ENCODE measurements at places on chromosomes 11 and 22.

DNA sequence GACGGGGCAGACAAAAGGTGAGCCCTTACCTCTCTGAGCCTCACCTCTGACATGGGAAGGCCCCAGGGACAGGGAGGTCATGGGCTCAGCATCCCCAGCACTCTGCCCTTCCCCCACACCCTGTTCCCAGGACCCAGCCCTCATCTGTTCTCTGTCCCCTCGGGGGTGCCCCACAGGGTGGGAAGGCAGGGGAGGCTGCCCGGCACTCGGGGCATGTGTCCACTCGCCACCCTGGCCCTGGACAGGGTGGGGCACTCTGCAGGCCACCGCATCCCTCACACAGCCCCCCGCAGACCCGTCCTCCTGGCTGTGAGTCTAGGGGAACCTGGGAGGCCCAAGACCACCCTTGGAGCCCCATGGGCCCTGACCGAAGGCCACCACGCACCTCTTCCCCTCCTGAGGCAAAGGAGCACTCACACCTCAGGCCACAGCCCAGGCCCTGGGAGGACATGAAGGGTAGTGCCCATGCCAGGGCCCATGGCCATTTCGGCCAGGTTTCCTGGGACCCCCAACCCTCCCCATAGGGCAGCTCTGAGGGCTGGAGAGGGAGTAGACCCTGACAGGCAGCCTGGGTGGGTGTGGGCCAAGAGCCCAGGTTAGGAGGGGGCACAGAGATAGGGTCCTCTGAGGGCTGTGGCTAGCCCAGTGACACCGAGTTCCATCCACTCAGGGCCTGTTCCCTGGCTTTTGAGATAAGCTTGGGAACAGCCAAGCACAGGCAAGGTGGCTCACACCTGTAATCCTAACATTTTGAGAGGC is 193.1 kb downstream of the IGLL1 start:
- DNase-seq, result no peak

- DNase-seq, result no peak
These were observed 108.5 kb downstream of the PHF21B start for GRCh38 chr22:44901301-44901700.

- no peak for DNase-seq
These were observed 24.9 kb upstream of the CBX7 start for GRCh38 chr22:39177456-39177775.

- DNase-seq, result no peak
These were observed 3.3 kb upstream of the POLR2G start for GRCh38 chr11:62757846-62758788.

DNA sequence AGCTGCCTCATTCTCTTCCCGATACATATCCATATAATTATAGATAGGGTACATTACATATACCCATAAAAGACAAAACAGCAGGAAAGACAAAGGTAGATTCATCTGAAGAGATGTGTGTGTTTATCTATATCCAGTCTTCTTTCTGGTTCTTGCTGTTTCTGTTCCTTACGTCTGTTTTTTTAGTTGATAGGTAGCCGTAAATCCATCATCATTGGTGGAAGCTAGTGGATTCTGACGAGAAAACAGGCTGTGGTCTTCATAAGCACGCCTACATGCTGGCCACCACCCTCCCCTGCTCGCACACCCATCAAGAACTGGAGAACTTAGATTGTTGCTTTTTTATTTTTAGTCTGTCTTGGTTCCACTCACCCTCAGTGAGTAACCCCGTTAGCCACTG is 51.6 kb downstream of the ARFGAP2 start:
- no peak for DNase-seq

GRCh38 chr22:18031695-18032454 is 7.5 kb upstream of the MICAL3 start:
- DNase-seq, result no peak

DNA sequence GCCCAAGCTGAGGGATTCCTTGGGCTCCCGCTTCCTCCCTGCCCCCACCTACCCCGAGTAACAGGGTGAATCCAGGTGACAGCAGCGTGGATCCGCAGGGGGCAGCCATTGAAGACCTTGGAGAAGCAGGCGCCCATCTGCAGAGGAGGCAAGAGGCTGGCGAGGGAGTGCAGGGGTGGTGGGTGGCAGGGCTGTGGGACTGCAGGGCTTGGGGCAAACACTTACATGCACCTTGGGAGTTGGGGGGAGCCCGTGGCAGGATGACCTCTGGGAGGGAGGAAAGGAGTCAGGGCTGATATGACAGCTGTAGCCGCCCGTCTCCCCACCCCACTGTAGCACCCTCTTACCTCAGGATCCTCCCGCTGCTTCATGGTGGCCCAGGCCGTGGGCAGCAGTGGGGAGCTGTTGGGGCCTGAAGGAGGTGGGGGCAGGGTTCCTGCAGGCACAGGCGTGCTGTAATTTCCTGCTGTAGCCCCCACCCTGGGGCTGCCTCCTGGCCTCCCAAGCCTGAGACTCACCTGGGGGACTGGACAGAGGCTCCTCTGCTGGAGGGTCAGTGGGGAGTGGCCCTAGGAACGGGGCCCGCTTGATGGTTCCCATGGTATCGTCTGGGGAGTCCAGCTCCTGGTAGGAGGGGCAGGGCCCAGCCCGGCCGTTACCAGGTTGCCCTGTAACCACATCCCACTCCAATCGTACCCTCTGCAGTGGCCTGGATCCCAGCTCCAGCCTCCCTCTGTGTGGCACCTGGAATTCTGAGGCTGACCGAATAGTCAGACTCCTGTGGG is 6.1 kb downstream of the MAP4K2 start:
- DNase-seq, result no peak

GRCh38 chr11:10295064-10295901 is 1.3 kb upstream of the SBF2 start:
- no peak for DNase-seq

DNA sequence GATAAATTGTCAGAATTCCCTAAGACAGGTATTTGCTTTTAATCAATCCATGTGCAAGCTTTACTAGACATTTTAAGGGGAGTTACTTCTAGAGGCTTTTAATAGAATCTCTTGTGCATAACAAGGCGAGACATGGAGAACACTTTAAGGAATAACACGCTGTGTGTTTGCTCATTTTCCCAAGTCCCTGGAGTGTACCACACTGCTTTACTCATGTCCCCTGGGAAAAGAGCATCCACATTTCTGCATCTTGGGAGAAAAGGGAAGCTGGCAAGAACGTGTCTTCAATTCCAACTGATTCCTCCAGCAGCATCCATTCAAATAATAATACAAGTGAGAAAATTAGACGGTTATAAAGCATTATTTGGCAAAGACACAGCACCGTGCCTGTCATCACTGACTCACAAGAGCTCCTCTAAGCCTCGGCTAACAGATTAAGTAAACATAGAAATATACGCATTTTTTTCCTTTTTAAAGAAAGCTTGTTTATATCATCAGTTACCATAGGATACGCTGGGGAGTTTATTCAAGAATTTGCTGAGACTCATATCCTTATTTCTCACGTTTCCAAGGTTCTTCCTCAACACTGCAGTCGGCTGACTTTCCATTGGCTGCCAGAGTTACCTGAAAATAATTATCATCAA is 121.5 kb downstream of the CD44 start:
- DNase-seq, result no peak

GRCh38 chr11:61488651-61489291 is 19.8 kb upstream of the LRRC10B start:
- peak; percentile 58 for DNase-seq

- DNase-seq, result no peak
These were observed 111.8 kb downstream of the PDE2A start for GRCh38 chr11:72562431-72562830.

- DNase-seq, result no peak
These were observed 12.2 kb downstream of the USP2 start for GRCh38 chr11:119369132-119369925.

DNA sequence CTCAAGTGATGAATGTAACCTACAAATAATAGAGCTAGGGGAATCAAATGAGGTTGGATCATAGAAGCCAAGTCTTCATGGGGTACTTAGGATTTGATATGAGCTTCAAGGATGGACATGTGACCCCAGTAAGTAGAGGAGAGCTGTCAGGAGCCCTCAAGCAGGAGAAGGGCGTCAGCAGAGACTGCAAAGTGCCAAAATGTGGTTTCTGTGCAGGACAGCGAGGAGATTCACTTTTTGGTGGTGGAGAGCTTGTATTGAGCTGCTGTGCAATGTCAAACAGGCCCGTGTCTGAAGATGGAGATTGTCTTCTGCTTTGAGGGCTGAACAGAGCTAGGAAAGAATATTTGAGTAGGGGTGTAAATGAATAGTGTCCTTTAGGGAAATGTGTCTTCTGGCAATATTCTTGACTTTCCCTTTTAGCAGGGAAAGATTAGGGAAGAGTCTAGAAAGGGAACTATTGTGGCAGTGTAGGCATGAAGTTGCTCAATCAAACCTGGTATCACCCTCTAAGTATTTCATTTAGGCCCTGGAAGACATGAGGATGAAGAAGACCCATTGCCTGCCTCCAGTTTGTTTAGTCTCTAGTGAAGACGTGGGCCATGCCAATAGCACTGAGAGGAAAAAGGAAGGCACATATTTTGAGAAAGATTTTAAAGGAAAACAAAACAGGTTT is 31.2 kb upstream of the SORL1-AS1 start:
- no peak for DNase-seq

GRCh38 chr11:103904324-103904667 is 132.1 kb upstream of the DDI1 start:
- no peak for DNase-seq

- no peak for DNase-seq
These were observed 11.7 kb downstream of the MSANTD2 start for GRCh38 chr11:124788521-124788920.

GRCh38 chr22:50058061-50058905 is at the start of gene TTLL8:
Gene TTLL8, minus strand, starts transcription at chr22:50058298.
- DNase-seq, result no peak

GRCh38 chr11:14148653-14149273 is 186.2 kb downstream of the SPON1 start:
- peak; percentile 33 for DNase-seq

GRCh38 chr11:105024394-105024793 is 1.4 kb upstream of the CASP5 start:
- no peak for DNase-seq

DNA sequence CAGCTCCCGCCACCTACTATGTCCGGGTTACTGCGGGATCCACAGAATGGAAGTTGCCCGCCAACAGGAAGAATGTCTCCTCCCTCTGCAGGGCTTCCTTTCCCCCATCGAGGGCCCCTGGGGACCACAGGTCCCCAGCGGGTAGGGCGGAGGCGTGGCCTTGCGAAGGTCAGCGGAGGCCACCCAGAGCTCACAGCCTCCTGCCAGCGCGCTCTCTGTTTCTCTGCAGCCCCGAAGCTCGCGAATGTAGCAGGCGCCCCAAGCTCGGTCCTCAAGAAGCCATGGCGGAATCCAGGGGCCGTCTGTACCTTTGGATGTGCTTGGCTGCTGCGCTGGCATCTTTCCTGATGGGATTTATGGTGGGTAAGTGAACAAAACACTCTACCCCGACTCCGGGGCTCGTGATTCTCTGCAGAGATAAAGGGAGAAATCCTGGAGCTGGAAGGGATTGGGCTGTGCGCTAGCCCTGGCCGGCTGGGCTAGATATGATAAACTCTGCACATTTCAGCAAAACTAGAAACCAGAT is at the start of gene NAALAD2:
TSS of gene NAALAD2 (plus strand) at position 186 of the 526 bp plus-strand sequence. CDS start at position 282, 96 bp downstream.
- peak; percentile 69 for DNase-seq

DNA sequence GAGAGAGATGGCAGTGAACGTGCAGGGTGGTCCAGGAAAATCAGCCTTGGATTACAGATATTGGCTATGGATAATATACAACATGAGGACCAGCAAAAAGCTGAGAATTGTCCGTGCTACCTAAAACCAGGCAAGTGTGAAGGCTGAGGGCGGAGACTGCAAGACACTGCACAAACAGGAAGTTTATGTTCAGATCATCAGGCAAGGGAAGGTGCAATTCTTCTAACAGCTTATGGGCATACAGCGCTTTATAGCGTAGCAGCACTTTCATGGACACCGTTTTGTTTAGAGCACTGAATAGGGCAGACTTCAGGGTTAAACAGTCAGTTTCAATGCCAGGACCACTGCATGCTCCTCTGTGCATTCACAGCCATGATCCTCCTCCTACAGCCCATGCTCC is 93.1 kb upstream of the TMEM45B start:
- DNase-seq, result no peak
